ENCODE measurements at places on chromosomes 1 and 21.
A peak's percentile ranks its signal among the peaks of the same experiment; 100 is the strongest.

GRCh38 chr1:92923664-92924063 is 37.6 kb downstream of the DIPK1A start:
- DNase-seq: no peak

- no peak for DNase-seq
These were observed 43.3 kb downstream of the MAB21L3 start for GRCh38 chr1:116154536-116154935.

GRCh38 chr1:22579541-22580155 is 16.4 kb downstream of the EPHA8 start:
- no peak for DNase-seq

GRCh38 chr1:205484985-205485967 is 19.2 kb upstream of the CDK18 start:
- peak; percentile 32 for DNase-seq

DNA sequence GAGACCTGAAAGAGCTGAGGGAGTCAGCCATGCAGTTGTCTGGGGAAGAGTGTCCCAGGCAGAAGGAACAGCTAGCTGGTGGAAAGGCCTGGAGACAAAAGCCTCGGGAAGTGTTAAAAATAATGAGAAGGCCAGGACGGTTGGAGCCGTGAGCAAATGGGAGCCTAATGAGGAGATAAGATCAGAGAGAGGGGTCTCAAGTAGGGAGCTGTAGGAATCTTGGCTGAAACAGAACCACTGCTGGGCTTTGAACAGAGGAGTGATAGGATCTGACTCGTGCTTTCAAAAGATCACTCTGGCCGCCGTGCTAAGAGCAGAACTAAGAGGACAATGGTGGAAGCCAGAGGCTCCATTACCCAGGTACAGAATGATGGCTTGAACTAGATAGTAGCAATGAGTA is 1.9 kb upstream of the FOXJ3 start:
- DNase-seq: no peak

DNA sequence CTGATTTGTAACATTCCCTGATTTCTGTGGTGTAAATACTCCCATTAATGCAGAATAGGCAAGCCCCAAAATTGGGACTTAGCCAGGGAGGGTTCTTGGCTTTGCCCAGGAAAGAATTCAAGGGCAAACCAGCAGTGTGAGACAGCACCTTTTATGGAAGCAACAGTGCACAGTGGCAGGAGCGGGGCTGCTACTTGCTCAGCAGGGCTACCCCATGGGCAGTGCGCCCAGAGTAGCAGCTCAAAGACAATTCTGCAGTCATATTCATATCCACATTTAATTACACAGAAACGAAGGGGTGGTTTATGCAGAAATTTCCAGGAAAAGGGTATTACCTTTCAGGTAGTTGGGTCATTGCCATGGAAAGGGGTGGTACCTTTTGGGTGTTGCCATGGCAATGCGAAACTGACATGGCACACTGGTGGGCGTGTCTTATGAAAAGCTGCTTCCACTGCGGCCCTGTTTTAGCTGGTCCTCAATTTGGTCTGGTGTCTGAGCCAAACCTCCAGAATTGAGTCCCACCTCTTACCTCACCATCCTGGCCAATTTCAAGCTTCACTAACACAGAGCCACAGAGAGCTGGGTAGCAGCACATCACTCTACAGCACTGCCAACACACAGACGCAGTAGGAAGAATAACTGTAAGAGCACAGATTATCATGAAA is 35.9 kb downstream of the FHAD1 start:
- DNase-seq: no peak

DNA sequence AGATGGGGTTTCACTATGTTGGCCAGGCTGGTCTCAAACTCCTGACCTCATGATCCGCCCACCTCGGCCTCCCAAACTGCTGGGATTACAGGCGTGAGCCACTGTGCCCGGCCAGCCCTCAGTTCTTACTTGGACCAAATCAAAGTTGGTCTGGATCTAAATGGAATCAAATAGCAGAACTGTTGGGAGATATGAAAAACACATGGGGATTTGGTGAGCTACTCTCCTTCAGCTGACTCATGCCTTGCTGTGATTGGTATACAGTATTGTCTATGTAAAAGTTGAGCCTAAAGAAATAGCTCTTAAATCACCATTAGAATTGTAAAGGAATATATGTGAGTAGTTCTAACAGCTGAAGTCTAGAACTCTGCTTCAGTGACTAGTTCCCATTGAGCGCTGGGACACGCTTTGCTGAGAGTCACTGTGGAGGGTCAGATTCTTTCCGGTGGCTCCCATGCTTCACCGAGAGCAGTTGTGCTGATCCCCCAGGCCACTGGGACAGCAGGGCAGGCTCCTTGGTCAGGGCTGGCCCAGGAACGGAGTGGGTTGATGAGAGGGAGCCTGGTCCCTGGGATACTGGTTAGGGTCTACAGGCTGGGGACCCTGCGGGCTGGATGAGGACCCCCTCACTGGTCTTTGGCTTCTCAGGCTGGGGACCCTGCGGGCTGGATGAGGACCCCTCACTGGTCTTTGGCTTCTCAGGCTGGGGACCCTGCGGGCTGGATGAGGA is 14.0 kb downstream of the PKNOX1 start:
- no peak for DNase-seq

- no peak for DNase-seq
These were observed 397.9 kb upstream of the NR5A2 start for GRCh38 chr1:199629624-199630023.

- no peak for DNase-seq
These were observed 9.8 kb downstream of the TMEM35B start for GRCh38 chr1:34975338-34975737.

DNA sequence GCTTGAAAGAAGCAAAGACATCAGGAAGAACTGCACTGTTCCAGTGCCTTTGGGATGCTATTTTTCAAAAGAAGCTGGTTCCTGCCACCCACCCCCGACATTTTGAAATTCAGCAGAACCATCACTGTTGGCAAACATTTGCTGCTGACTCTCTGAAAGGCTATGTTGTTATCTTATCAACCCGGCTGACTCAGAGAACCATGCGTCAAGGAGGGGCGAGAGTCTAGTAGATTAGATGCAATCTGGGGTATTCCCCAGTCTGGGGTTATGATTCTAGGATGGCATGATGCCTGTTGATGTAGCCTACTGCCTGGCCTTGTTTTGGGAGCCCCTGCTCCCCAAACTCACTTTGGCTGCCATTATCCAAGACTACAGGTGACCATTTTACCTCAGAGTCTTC is 267.8 kb upstream of the RUNX1 start:
- DNase-seq: no peak

GRCh38 chr1:214557952-214558735 is 6.7 kb upstream of the PTPN14 start:
- peak; percentile 60 for DNase-seq

DNA sequence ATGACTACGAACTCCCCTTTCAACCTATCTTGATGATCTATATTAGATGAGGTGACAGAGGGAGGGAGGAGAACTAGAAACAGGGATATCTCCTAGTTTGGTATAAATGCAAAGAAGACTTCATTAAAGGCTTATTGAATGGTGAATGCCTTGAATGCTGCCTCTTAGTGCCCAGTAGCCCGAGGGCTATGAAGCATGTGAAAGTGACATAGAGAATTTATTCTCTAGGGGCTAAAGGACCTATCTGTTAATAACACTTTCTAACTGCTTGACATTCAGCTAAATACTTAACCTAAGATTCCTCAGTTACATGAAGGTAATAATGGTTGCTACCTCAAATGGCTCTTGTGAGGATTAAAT is 764.1 kb downstream of the LTN1 start:
- no peak for DNase-seq

- DNase-seq: no peak
These were observed 104.5 kb upstream of the TMEM51 start for GRCh38 chr1:15049067-15049466.

DNA sequence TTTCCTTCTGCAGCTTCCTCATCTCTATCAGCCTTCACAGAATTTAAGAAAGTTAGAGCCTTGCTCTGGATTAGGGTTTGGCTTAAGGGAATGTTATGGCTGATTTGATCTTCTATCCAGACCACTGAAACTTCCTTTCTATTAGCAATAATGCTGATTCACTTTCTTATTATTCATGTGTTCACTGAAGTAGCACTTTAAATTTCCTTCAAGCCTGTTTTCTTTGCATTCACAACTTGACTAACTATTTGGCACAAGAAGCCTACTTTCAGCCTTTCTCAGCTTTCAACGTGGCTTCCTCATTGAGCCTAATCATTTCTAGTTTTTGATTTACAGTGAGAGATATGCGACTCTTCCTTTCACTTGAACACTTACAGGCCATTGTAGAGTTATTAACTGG is 528.5 kb downstream of the PLPP3 start:
- no peak for DNase-seq

DNA sequence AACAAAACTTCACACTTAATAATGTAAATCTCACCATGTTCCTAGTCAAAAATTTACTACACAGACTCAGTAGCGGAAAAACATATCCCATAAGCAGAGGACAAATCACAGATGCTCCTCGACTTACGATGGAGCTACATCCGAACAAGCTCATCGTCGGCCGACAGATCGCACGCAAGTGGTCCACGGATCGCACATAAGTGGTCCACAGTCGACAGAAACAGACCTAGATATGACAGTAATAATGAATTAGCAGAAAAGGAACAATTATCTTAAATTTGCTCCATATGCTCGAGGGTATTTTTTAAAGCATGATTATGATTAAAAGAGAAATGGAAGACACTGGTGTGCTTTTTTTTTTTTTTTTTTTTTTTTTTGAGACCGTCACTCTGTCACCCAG is 36.3 kb downstream of the WDR4 start:
- no peak for DNase-seq

GRCh38 chr1:51814513-51814912 is 64.0 kb downstream of the NRDC start:
- DNase-seq: no peak

All from AML-193 (cell line).